ENCODE measurements at places on chromosomes 5 and 9.
A peak's percentile ranks its signal among the peaks of the same experiment; 100 is the strongest.

DNA sequence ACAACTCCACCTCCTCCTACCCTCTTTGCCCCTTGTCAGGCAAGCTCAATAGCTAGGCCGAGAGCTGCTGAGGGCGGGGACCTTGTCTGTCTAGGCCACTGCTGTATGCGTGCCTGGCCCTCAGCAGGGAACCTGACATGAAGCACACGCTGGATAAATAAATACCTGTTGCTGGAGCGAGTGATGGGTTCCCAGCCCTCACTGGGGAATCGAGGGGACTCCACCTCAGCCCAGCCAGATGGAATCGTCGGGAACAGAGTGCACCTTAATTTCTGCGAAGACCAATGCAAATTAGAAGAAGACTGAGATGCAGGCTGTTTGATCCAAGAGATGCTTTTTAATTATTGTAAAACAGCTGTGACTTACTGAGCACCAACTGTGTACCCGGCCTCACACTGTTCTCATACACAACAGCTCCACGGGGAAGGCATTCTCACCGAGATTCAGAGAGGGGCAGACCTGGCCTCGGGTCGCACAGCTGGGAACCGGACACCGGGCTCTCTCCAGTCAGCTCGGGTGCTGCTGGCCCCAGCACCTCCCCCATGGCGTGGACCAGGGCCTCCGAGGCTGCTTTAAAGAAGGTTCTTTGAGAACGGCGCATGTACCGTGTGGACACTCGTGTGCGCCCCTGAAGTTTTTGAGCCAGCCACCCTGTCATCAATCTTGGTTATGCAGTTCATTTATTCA is 109.7 kb upstream of the IER5L start:
- DNase-seq = no peak

DNA sequence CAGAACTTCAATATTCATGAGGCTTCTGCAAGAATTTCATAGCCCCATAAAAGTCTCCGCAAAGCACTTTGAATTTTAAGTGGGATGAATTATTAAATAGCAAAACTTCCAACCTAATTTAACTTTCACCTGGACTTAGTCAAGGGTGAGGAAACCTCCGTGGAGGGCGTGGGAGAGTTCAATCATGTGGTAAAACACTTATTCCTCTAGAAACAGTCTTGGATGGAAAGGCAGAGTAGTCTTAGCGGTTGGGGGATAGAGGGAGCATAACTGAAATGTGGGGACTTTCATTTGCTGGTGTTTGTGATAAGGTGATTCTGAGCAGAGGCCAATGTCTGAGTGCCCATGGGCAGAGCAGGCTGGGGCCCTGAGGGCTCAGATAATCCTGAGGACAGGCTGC is 241.9 kb downstream of the IRX1 start:
- DNase-seq = no peak

DNA sequence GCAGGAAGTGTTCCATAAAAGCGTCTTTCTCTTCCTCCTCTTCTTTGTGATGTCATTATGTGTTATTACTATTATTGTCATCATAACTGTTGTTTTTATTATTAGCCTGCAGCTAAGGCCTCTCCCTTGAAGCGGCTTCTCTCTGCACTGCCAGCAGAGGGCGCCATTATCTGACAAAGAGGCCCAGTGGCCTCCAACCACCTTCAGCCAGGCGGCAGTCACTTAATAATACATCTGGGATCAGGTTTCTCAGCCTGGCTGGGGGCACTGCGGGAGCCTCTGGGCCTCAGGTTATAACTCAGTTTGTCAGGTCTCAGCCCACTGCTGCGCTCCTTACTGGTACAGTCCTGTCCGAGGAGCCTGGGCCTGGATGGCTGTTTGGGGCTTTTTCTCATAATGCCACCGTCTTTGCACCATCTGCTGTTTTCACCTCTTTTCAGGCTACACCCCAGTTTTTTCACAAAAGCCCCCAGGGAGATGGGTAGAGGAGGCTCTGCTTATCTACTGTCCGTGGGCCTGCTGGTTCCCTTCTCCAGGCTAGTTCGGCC is 281.9 kb downstream of the NSG2 start:
- DNase-seq = no peak

DNA sequence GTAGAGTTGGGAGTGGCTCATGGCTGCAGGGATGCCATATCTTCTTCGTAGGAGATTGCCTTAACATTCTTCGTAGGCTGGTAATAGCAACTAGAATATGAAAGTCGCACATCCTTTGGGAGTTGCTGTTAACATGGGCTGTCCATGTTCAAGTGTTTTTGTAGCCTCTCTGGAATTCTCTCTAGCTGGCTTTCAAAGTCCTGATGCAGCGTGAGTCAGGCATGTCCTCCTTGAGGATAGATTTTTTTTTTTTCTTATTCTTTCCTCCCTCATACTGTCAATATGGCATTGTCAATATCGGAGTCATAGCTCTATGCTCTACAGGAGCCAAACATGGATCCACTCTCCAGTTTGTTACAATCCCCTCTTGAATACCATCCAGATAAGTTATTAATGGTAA is 494.8 kb upstream of the WWC1 start:
- no peak for DNase-seq

- no peak for DNase-seq
These were observed 25.6 kb upstream of the TUSC1 start for GRCh38 chr9:25703701-25704357.

- no peak for DNase-seq
These were observed 591.8 kb downstream of the PDE4D start for GRCh38 chr5:59301727-59302126.

- DNase-seq = no peak
These were observed 346.9 kb upstream of the TLE4 start for GRCh38 chr9:79224672-79225433.

DNA sequence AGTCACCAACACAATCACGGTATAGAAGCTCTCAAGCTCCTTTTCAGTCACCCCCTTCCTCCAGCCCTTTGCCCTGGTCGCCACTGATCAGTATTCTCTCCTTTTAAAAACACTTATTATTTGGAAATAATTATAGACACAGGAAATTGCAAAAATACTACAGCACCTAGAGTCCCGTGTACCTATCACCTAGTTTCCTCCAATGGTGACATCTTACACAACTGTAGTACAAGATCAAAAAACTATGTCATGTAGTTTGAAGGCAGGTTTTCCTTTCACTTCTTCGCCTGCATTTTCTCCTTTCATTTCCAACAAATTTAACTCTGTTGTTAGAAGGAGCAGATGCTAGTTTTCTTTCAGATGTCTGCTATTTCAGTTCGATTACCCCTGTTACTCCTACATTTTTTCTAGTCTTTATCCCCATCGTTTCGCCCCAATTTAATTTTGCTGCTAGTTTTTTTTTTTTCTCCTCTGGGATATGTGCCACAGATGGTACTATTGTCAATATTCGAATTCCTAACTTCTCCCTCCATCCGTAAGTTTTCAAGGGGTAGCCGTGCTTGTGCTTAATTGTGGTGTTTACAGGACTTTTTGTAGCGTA is 612 bp upstream of the ATG10 start:
- DNase-seq = no peak

DNA sequence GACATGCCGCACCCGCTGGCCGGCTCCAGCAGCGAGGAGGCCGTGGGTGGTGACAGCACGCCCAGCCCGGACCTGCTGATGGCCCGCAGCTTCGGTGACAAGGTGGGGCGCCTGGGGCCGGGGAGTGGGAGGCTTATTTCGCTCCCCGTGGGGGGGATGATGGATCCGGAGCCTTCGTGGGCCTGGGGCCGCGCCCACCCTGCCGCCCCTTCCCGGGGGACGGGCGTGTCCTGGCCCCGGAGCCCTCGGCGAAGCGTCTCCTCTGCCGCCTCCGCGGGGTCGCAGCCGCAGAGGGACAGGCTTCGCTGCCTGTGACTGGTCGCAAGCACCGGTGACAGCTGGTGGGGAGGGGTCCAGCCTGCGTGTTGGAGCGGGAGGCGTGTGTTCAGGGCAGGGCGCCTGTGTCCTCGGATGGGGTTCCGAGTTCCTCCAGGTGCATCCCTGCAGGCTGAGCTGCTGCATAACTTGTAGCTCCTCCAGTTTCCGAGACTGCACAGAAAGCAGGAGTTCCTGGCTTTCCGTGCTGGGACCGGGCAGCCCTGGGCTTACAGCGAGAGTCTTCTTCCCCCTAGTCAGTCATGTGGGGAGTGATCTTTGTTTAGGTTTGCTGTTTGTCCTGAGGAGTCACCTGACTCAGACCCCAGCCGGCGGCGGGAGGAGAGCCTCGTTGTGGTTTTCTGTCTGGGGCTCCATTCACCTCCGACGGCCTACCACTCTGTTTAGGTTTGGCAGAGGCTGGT is 666 bp downstream of the SNX30 start:
- DNase-seq = peak; percentile 16

- DNase-seq = no peak
These were observed 396.9 kb downstream of the PDE4D start for GRCh38 chr5:59496524-59497134.

GRCh38 chr9:121286973-121287741 is 19.2 kb downstream of the GSN start:
- no peak for DNase-seq

GRCh38 chr9:133888809-133889491 is 103.2 kb downstream of the VAV2 start:
- no peak for DNase-seq

GRCh38 chr9:107018861-107019545 is 156.0 kb downstream of the ZNF462 start:
- no peak for DNase-seq

DNA sequence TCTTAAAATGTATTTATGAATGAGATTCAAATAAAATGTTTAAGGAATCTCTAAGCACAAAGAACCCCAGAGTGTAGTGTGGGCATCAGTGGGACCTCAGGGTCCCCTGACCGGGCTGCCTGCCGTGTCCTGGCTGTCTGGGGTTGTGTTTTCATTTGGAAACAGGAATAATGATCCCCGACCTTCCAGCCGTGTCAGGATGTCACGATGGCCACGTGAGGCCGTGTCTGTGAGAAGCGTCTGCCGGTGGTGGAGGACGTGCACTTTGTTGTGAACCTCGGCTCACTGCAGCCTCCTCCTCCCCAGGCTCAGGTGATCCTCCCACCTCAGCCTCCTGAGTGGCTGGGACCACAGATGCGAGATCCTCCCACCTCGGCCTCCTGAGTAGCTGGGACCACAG is 4.3 kb downstream of the TRAF2 start:
- no peak for DNase-seq

DNA sequence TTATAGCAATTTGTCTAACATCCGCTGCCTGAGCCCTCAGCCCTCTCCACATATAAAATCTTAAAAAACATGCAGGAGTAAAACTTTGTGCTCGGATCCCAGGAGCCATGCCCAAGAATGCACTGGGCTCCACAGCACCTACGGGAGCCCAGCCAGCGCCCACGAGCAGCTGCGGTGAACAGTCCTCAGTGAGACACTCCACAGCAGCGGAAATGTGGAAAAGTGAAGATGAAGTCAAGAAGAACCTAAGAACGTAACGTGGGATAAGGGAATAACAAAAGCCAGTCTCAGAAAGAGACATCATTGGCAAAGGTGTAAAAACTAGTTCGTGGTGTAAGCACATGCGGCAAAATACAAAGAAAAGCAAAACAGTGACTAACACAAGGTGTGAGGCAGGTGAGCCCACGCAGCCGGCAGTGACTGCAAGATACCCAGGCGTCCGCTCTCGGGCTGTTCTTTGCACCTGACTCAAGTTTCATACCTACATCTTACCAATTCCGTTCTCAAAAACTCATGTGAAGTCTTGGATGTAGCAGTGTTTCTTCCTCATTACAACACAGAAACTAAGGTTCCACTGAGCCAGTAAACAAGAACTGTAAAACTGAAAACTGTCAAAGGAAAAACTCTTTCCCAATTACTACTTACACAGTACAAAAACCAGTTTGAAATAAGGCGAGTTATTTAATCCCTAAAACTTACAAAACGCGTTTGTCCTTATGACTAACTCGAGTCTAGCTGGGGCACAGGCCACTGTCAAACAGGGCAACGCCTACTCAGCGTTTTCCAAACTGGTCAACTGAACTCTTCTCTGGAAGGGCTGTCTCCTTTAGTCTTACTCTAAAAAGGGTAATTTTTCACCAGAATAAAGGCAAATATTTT is 1.7 kb downstream of the CAMSAP1 start:
- no peak for DNase-seq

- DNase-seq = no peak
These were observed 63.4 kb downstream of the BARX1 start for GRCh38 chr9:93891549-93892310.

GRCh38 chr9:113638897-113639296 is 175.4 kb downstream of the RGS3 start:
- no peak for DNase-seq

DNA sequence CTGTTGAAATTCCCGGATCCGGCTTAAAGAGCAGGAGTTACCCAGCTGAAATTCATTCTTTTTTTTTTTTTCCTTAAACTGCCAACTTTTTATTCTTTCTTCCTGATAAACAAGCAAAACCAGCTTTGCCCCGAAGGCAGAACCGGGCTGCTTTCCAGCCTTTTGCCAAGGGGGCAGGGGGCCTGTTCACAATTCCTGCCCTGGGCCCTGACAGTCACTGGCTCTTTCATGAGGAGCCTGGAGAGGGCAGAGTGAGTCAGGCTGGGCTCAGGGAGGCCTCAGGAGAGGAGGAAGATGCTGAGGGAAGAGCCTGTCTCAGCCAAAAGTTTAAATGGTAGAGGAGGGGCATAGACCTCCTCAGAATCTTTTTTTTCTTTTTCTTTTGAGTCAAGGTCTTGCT is 4.8 kb downstream of the GLIPR2 start:
- no peak for DNase-seq

DNA sequence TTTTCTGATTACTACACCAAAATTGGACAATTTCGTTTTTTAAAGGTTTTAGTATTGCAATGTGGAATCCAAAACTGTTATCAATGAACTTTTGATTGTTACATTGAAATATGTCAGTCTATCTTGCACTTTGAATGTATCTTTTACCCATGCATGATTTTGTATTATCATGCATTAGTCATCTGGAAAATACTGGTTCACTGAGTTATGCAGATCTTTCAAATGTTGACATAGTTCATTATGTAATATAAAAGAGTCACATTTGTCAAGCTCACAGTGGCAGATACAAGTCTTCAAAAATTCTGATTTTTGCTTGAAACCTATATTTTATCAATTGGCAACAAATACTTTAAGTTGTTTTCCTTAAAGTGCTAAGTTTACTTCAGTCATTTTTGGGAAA is 85.2 kb downstream of the NR3C1 start:
- DNase-seq = no peak

- no peak for DNase-seq
These were observed 26.6 kb downstream of the HABP4 start for GRCh38 chr9:96476591-96476990.

- DNase-seq = no peak
These were observed 49.0 kb downstream of the ZNF462 start for GRCh38 chr9:106911951-106912350.

DNA sequence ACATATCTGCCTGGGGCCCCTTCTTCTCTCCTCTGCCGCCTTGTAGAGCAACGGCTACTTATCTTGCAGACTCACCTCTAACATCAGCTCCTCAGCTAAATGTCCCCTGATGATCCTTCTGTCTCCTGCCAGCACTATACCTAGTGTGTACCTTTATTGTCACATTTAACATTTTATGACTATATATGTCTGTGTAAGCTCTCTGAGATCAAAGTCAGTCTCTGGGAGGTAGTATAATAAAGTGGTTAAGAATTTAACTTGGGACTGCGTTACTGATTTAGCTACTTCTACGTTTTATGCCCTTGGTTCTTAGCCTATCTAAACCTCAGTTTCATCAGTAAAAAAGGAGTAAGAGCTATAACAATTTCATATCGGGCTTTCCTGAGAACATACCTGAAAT is 2.2 kb downstream of the TMED7 start:
- DNase-seq = no peak

All from activated CD4-positive, CD25-positive, alpha-beta regulatory T cell (primary cell).